ENCODE measurements at places on chromosomes 3 and 15. TPM values are rescaled to one million over a fixed set of nuclear protein-coding genes. Genes with fewer than 3 reads are reported as not detected.

SCAANT1 gene
- polyA plus RNA-seq: not detected

CTXN2 gene
- polyA plus RNA-seq: not detected

COX17 gene
- polyA plus RNA-seq: 82.4 TPM

PLA2G4D gene
- not detected for polyA plus RNA-seq

All from CD8-positive, alpha-beta memory T cell (primary cell).